Naive B cell (primary cell): ENCODE measurements at places on chromosomes 4 and X.

DNA sequence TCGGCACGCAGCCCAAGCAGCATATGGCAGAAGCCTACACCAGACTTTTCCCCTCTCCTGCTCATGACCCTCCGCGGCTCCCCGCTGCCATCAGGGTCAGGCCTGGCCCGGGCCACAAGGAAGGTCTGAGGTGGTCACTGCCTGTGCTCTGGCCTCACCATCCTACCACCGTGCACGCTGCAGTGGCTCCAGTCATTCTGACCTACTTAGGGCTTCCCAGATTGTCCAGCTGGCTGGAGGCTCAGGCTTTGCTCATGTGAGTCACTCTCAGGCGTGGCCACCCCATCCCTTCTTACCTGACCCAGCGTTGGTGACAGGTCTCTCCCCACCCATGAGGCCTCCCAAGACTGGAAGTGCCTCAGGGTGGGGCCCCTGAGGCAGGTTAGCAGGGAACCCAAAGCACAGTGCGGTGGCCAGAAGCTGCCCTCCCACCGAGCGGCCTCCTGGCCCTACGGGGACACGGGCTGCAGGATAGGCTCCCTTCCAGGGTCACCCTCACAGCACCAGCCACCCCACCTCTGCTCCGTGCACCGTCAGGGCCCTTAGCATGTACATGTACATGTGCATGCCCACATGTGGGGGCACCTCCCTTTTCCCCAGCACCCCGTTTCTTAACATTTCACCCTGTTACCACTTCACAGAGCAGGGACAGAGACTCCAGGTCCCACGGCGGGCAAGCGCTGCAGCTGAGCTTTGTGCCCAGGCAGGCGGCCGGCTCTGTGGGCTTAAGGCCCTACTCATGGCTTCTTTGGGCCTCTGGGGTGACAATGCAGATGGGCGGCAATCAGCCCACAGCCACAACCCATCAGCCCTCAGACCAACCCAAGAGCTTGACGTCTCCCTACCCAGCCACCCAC, 2.2 kb downstream of the TREX2 start:
- no peak for DNase-seq

DNA sequence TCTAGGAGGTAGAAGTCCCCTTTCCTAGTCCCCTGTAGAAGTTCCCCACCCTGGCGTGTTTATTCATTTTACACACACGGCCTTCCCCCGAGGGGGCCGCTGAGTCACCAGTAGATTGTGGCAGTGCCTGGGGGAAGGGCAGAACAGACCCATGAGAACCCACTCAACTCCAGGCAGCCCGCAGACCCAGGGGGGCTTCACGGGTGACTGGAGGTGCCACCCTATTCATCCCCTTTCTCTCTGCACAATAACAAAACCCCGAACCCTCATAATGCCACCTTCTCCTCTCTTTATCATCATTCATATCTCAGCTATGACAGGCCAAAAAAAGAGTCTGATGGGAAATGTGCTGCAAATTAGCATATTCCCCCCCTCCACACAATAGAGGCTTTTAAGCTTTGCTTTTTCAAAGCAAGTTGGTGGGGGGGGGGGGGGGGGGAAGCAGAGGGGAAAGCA, 20.4 kb upstream of the GPM6B start:
- no peak for DNase-seq

DNA sequence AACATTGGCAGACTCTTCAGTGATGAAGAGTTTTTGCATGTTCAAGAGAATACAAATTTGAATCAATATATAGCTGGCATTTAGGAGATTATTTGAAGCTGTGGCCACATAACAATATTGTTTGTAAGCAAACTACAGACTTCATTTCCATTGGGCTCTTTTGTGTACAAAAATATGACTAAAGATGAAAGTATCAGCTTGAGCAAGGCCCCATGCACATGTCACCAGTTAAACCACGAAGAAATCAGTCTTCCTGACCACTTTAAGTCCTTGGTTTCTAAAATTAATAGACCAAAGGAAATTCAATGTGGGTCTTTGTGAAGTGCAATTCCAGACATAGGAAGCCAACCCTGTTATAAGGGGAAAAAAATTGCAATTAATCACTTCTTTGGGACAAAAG, 1664.6 kb upstream of the ADGRL3 start:
- no peak for DNase-seq

- no peak for DNase-seq
These were observed 19.8 kb downstream of the CASK start for GRCh38 chrX:41903544-41903943.

DNA sequence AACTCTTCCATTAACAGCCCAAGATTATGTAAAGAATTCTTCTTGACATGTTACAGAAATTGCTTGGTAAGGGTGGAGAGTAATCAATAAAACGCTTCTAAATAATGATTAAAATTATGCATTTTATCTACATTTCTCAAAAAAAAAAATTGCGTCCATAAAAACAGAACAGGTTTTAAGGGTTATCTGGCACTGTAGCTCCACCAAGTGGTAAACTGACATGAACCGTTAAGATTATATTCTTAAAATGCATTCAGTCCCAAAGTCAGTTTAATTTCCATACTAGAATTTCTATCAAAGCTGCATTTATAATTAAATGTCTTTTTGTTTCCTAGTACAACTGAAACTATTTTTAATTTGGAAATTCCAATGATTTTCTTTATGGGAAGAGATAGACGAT, 214.0 kb upstream of the UGT8 start:
- no peak for DNase-seq

DNA sequence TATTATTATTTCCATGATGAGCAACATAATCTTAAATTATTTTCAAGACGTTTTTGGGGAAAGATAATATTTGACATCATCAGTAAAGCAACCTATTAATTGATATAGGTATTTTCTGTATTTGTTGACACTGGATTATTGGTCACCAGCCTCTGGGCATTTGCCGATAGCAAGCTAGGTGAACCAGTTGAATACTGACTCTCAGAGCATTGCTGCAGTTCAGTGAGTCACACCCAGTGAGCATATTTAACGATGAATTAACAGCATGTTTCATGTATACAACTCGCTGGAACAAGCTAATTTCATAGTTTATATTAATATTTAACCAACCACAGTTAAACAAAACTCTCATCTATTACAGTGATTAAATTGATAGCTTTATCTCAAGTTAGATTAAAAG, 1006.0 kb upstream of the DIAPH2 start:
- DNase-seq = no peak

DNA sequence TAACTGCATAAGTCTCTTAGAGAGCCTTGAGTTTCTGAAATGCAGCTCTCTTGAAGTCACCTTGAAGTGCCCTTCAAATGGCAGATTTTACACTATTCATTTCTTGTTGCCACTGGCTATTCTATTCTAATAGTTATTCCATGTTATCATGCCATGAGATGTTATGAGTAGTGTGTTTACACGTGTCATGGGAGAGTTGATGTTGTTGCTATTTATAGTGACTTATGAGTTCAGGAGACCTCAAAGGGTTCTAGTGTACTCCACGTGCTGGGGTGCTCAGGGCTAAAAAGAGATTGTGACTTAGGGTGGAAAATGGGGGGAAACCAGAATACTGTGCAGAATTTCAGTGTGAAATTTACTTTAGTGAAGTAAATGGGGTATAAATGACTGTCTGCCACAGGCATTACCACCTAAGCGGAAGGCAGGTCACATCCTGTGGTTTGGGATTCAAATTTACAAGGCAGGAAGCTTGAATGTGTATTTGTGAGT, 77.1 kb upstream of the SLC4A4 start:
- no peak for DNase-seq

- no peak for DNase-seq
These were observed 532.8 kb downstream of the KCNIP4 start for GRCh38 chr4:21415728-21416127.

DNA sequence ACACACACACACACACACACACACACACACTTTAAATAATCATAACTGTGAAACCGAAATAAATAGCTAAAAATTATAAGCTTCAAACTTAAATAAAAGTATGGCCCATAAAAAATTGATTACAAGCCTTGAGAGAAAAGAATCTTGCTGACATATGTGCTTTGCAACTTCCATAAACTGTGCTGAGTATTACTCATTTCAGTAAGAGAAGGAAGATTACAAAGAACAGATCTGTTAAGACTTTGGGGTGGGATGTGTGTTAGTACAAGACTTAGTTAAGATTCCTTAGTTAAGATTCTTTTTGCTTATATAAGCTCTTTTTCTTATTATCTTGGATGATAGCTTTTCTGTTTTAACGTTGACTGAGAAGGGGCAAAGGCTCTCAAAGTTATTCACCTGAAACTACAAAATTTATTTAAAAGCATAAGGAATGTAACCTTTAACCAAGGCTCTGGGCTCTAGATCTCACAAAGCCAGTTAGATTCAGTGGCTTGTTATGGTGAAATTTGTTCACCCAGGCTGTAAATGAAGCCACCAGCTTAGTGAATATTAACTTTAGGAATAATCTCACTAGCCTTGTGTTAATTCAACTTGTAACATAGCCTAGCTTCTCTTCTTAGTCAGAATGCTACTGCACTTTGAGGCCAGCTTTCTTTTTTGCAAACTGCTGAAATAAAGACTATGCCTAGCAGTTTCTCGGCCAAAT, 58.2 kb downstream of the ARSJ start:
- DNase-seq = no peak

GRCh38 chr4:116020141-116020722, 906.8 kb upstream of the NDST4 start:
- no peak for DNase-seq

DNA sequence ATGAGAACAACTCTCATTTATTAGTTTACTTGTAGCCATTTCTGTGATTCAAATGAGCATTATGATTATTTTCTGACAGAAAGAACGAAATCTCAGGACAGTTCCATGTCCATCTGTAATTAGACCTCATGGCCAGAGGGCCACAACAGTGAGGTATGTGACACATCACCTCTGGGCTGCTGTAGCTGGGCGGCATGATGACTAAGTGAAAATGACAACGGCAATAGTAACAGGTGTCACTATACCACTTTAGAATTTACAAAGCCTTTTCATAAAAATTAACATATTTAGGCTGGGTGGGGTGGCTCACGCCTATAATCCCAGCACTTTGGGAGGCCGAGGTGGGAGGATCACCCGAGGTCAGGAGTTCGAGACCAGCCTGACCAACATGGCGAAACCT, 252.6 kb downstream of the CBR4 start:
- DNase-seq = no peak

- DNase-seq = no peak
These were observed 16.0 kb downstream of the SUPT20HL1 start for GRCh38 chrX:24376403-24376802.
